ENCODE measurements at places on chromosomes 2 and 18. TPM values are rescaled to one million over a fixed set of nuclear protein-coding genes. Genes with fewer than 3 reads are reported as not detected.
A peak's percentile ranks its signal among the peaks of the same experiment; 100 is the strongest.

Gene MROH2A
- not detected for total RNA-seq

Gene SLC8A1
- 1.9 TPM for total RNA-seq

Gene VPS4B
- 44.5 TPM for total RNA-seq

Gene BOK
- 13.8 TPM for total RNA-seq

Gene ASB3
- total RNA-seq: 25.3 TPM

Gene TNFAIP6
- total RNA-seq: not detected

DNA sequence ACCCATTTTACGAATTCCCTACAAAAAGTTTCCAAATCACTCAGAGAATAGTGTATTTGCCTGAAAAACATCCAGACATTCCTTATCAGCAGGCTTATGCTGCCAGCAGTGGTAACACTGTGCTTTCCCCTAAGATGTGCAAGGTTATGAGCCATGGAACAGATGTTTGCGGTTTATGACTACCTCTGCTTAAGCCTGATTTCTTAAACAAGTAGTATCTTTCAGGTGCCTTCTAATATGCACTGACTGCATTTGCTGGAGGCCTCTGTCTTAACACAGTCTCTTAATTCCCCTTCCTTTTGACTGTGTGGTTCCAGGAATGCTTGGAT is 54.8 kb downstream of the CDC42EP3 start:
- H3K36me3 ChIP-seq: peaks cover 5% of the 10 kb centered on the region
- H3K27ac ChIP-seq: no peak overlapping the region
- DNase-seq: no peak
- H3K4me3 ChIP-seq: no peak overlapping the region
- no peaks in the 10 kb centered on the region for H3K27me3 ChIP-seq

- no peaks in the 10 kb centered on the region for H3K36me3 ChIP-seq
- H3K4me3 ChIP-seq: no peak overlapping the region
- no peak for DNase-seq
- peaks cover 6% of the 10 kb centered on the region for H3K4me1 ChIP-seq
- H3K27me3 ChIP-seq: no peaks in the 10 kb centered on the region
These were observed 47.9 kb upstream of the RAB12 start for GRCh38 chr18:8561123-8561910.

GRCh38 chr2:229414631-229415030 is 143.5 kb upstream of the PID1 start:
- no peak for DNase-seq
- H3K4me3 ChIP-seq: no peak overlapping the region
- H3K27me3 ChIP-seq: peaks cover 2% of the 10 kb centered on the region
- peaks cover 23% of the 10 kb centered on the region for H3K4me1 ChIP-seq
- no peak overlapping the region for H3K27ac ChIP-seq
- H3K36me3 ChIP-seq: peaks cover 5% of the 10 kb centered on the region

GRCh38 chr18:36655074-36655473 is 173.7 kb downstream of the TPGS2 start:
- H3K4me3 ChIP-seq: no peak overlapping the region
- H3K36me3 ChIP-seq: no peaks in the 10 kb centered on the region
- H3K27ac ChIP-seq: no peak overlapping the region
- no peaks in the 10 kb centered on the region for H3K4me1 ChIP-seq

DNA sequence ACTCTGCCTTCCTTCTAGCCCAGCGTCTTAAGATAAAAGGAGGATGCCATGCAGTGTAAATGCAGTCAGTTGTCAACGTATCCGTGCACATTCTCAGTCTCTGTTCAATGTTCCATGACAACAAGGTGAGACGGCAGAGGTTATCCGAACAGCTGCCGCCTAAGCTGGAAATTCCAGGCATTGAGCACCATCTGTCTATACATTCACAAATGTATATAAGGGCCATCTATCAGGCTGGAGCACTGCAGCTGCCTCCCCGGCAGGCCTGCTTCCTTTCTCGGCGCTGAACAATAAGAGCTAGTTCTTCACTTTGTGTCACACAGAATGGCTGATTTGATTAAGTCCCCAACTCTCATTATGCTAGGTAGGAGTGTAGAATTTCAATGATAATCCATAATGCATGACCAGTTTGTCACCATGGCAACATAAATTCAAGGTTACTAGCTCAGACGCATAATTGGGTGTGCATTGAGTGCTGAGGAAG is 282.2 kb upstream of the SOX11 start:
- H3K36me3 ChIP-seq: no peaks in the 10 kb centered on the region
- peak; percentile 51 for DNase-seq
- peaks cover 25% of the 10 kb centered on the region for H3K4me1 ChIP-seq
- H3K4me3 ChIP-seq: no peak overlapping the region
- no peaks in the 10 kb centered on the region for H3K27me3 ChIP-seq

GRCh38 chr2:217997510-217997909 is 5.3 kb downstream of the TNS1 start:
- no peak overlapping the region for H3K27ac ChIP-seq
- H3K4me1 ChIP-seq: peaks cover 3% of the 10 kb centered on the region
- H3K36me3 ChIP-seq: no peaks in the 10 kb centered on the region
- H3K4me3 ChIP-seq: no peak overlapping the region
- DNase-seq: no peak

DNA sequence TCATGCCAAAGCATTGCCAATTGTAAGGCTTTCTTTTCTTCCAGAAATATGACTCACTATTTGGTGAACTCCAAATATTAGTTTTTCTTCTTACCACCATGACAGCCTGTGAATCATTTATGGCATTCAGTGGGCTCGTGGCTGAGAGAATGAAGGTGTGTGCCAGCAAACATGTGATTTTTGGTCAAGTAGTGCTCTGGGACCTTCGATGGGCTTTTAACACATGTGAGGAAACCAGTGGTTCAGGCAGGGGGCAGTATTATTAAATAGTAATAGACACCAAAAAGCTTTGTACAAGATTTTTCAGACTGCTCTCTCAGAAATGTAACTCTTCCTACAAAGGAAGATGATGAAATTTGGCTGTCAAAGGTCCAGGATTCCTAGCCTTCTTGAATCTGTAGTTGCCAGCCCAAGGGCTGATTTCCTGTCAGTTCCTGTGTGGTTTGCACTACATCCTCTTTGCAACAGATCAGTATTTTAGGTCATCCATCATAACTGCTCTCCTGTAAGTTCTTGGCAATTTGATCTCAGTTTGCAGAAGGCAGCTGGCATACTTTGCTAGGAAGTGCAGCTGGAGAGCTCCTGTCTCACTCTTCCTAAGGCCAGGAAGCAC is 64.3 kb downstream of the BABAM2 start:
- no peak for DNase-seq
- peaks cover 7% of the 10 kb centered on the region for H3K4me1 ChIP-seq
- peaks cover 8% of the 10 kb centered on the region for H3K36me3 ChIP-seq

GRCh38 chr2:119702203-119702917 is 23.4 kb downstream of the TMEM177 start:
- peaks cover 36% of the 10 kb centered on the region for H3K4me1 ChIP-seq
- H3K36me3 ChIP-seq: peaks cover 11% of the 10 kb centered on the region
- peaks cover 13% of the 10 kb centered on the region for H3K27me3 ChIP-seq
- no peak overlapping the region for H3K27ac ChIP-seq
- DNase-seq: no peak
- H3K4me3 ChIP-seq: no peak overlapping the region

GRCh38 chr2:26536371-26537068 is 58.6 kb upstream of the OTOF start:
- peaks cover 22% of the 10 kb centered on the region for H3K4me1 ChIP-seq
- no peak overlapping the region for H3K27ac ChIP-seq
- peaks cover 2% of the 10 kb centered on the region for H3K27me3 ChIP-seq
- no peak for DNase-seq

- H3K36me3 ChIP-seq: peaks cover 5% of the 10 kb centered on the region
- no peaks in the 10 kb centered on the region for H3K4me1 ChIP-seq
These were observed 160.8 kb downstream of the COL6A3 start for GRCh38 chr2:237253046-237253702.

DNA sequence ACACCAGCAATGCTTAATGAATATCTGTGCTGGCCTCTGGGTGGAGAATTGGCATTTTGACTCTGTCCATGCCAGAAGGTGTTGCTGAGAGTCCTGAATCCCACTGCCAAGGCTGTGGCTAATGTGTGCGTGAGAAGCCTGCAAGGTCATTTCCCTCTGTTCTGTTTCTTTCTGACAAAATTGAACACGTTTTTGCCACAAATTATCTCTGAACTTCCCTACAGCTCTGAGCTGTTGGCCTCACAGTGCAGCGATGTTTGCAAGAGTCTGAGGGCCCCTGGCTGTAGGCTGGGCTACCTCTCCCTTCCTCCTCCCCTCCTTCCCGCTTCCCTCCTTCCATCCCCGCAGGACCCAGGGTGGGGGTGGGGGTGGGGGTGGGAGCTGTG is 154.1 kb upstream of the HS6ST1 start:
- H3K27ac ChIP-seq: no peak overlapping the region
- peaks cover 4% of the 10 kb centered on the region for H3K27me3 ChIP-seq
- no peak overlapping the region for H3K4me3 ChIP-seq
- H3K4me1 ChIP-seq: peaks cover 12% of the 10 kb centered on the region
- H3K36me3 ChIP-seq: peaks cover 15% of the 10 kb centered on the region

GRCh38 chr2:239830121-239831000 is 194.8 kb downstream of the NDUFA10 start:
- no peak for DNase-seq
- H3K4me3 ChIP-seq: no peak overlapping the region
- H3K36me3 ChIP-seq: peaks cover 15% of the 10 kb centered on the region

GRCh38 chr2:86520153-86520552 is 43.1 kb downstream of the CHMP3 start:
- H3K4me3 ChIP-seq: no peak overlapping the region
- DNase-seq: no peak
- peaks cover 6% of the 10 kb centered on the region for H3K36me3 ChIP-seq
- no peaks in the 10 kb centered on the region for H3K4me1 ChIP-seq
- no peak overlapping the region for H3K27ac ChIP-seq

GRCh38 chr2:9975805-9976447 is 24.4 kb downstream of the GRHL1 start:
- H3K36me3 ChIP-seq: no peaks in the 10 kb centered on the region
- no peaks in the 10 kb centered on the region for H3K27me3 ChIP-seq
- H3K4me1 ChIP-seq: peaks cover 7% of the 10 kb centered on the region
- H3K27ac ChIP-seq: no peak overlapping the region
- no peak for DNase-seq
- no peak overlapping the region for H3K4me3 ChIP-seq

Measured in glutamatergic neuron (in vitro differentiated cells).